ENCODE measurements at places on chromosomes 3 and 15.

- no peak for DNase-seq
Observed at GRCh38 chr3:94156626-94157025, 93.8 kb downstream of the NSUN3 start.

- no peak for DNase-seq
Observed at GRCh38 chr3:152638707-152639450, 196.1 kb upstream of the P2RY1 start.

- no peak for DNase-seq
Observed at GRCh38 chr3:172461530-172462138, 13.4 kb upstream of the GHSR start.

DNA sequence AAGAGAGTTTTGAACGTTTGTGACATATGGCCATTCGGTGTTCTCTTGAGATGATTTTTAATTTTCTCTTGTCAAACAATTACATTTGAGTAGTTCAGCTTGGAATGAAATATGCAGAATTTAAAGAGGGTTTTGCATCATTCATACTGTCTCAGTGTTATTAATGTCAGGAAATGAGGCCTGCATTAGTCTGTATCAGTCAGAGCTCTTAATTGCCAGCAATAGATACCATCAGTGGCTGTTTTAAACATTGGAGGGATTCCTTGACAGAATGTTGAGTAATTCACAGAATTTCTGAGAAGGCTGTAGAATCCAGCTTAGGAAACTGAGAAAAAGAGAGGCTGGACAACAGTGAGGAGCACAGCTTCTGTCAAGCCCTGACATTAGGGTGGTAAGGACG, 722.0 kb downstream of the NR2F2 start:
- no peak for DNase-seq
